Keratinocyte (primary cell): ENCODE measurements at places on chromosomes 13 and 19.

GRCh38 chr19:47998800-47999199 is 4.4 kb downstream of the ELSPBP1 start:
- DNase-seq, result no peak

DNA sequence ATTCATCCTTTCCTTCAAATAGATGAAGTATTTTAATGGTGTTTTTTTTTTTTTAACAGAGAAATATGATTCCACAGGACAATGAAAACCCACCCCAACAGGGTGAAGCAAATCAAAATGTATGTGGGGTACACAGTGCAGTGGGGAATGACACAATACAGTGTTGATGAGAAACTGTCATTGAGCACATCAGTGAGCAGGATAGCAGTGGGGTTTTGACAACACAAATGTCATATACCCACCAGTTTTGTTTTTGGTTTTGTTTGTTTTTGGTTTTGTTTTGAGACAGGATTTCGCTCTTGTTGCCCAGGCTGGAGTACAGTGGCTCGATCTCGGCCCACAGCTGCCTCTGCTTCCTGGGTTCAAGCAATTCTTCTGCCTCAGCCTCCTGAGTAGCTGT is 29.2 kb downstream of the ZNF844 start:
- DNase-seq, result no peak

GRCh38 chr13:50080911-50081678 is 65.9 kb downstream of the KCNRG start:
- no peak for DNase-seq

- DNase-seq, result no peak
Measured at GRCh38 chr19:55391702-55392615, 6.2 kb downstream of the RPL28 start.

- DNase-seq, result no peak
Measured at GRCh38 chr19:383922-384798, 24.8 kb downstream of the C2CD4C start.
